ENCODE measurements at places on chromosomes 7 and 10.
A peak's percentile ranks its signal among the peaks of the same experiment; 100 is the strongest.

- no peak for DNase-seq
Observed at GRCh38 chr10:112950714-112951358, 789 bp downstream of the TCF7L2 start.

DNA sequence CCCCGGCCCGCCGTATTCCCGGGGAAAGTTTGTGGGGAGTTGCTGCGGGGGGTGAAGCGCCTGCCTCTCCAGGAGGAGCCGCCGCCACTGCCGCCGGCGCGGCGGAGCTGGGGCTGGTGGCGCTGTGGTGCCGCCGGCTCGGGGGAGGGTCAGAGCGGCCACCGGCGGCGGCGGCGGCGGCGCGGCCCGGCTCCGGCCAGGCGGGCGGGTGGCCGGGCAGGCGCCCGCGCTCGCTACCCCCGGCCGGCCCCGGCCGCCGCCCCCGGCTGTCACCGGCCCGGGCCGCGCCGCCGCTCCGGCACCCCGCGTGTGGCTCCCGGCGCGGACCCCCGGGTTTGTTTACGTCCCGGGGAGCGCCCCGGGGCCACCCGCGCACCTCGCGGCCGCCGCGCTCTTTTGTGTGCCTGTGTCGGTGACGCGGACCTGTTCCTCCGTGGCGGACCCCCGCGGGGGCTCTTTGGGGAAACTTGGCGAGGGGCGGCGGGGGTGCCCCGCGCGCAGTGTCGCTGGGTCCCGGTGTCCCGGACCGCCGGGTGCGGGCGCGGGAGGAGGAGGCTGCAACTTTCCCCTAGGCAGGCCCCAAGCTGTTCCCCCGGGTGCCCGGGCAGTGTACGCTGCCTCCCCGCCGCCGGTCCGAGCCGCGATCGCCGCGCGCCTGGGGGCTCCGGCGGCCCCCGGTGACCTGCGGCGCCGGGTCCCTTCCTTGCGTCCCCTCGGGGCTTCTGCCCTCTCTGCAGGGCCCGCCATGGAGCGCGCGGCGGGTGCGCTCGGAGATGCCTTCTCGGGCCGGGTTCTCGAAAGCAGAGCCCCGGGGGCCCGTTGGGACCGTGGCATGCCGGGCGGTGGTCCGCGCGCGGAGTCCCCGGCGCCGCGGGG, 593 bp upstream of the CUX1 start:
- no peak for DNase-seq

DNA sequence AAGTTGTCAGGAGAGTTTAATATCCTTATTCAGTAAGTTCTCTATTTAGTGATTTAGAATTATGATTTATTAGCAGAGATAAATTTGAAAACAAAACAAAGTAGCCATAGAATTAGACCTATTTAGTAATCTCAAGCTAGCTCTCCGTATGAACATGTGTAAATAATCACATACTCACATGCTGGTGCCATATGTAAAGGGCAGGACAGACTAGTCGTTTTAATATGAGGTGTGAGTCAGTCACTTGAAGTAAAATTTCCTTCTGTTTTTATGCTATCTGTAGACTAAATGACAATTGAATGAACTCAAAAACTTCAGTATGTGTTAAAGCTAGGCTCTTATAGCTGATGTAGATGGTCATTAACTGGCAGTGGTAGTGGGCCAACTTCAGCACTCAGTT, 67.1 kb downstream of the WAC start:
- no peak for DNase-seq

DNA sequence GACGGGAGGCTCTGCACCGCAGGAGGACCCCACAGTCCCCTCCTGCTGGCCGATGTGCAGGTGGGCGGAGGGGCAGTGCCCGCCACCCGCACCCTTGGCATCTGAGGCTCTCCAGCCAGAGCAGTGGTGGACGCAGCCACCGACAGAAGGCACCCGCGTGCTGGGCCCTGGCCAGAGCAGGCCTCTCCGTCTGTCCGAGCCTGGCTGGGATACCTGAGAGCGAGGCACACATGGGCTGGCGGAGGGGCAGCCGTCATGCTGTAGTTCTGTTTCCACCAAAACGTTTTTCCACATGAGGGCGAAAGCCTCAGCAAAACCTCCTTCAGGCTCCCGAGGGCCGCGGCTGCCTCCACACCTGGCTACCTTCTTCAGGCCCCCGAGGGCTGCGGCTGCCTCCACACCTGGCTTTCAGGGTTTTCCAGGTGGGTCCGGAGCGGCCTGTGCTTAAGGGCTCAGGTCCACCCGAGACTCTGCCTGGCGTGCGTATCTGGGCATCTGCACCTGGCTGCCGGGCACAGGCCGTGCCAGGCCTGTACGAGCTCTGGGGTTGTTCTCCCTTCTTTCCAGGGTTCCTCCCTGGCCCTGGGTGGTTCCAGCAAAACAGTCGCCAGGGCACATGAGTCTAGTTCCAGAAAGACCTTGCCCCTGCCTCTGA, 115.5 kb downstream of the INPP5A start:
- DNase-seq: no peak

- no peak for DNase-seq
Observed at GRCh38 chr7:25835197-25835596, 316.8 kb upstream of the NFE2L3 start.

DNA sequence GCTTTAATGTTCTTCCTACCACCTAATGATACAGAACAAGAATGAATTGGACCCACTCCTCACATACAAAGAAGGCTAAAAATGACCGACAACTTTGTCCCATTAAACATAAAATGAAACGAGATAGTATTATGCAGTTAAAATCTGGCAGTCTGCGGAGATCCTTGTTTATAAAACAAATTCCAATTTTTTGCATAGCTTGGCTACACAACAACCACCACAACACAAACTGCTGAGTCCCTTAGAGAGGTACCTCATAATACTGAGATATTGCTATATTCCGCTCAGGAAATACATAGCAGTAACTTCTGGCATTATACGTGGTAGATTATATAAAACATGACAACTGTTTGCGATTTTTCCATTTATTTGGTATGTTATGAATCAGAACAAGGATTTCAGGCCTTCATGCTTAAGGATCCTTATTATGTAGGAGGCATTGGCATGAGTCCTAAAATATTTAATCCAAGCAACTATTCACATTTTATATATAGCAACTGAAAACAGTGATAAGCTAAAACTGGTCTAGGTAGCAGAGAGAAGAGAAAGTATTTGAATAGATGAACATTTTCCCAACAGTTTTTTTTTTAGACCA, 96.0 kb downstream of the ANK3 start:
- DNase-seq: no peak

GRCh38 chr7:46003896-46004875, 83.1 kb upstream of the IGFBP3 start:
- no peak for DNase-seq

GRCh38 chr7:152462995-152463708, 27.3 kb upstream of the KMT2C start:
- no peak for DNase-seq

GRCh38 chr7:131964203-131964602, 407.8 kb upstream of the PODXL start:
- DNase-seq: no peak

DNA sequence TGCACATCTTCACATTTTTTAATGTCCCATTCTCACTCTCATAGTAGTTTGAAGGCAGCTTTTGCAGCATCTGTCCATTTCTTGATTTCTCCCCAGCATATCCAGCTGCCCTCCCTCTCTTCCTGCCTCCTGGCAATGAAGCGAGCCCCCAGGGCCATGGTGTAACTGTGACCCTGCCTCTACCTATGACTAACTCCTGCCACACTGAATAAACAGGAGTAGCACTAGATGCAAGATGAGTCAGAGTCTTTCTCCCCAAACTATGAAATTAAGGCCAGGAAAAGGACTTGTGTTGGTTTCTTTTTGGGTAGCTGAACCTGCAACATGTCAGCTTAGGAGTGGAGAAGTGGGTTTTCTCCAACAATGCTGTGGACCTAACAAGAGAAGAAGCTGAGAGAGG, 329.0 kb downstream of the RNLS start:
- DNase-seq: no peak

GRCh38 chr10:18087355-18087754, 52.9 kb upstream of the CACNB2 start:
- no peak for DNase-seq

GRCh38 chr7:122423591-122423990, 119.0 kb upstream of the FEZF1 start:
- DNase-seq: no peak

GRCh38 chr10:49398000-49398861, 2.3 kb upstream of the DRGX start:
- DNase-seq: peak; percentile 40

- no peak for DNase-seq
Observed at GRCh38 chr10:118626953-118627352, 31.5 kb upstream of the PRLHR start.

DNA sequence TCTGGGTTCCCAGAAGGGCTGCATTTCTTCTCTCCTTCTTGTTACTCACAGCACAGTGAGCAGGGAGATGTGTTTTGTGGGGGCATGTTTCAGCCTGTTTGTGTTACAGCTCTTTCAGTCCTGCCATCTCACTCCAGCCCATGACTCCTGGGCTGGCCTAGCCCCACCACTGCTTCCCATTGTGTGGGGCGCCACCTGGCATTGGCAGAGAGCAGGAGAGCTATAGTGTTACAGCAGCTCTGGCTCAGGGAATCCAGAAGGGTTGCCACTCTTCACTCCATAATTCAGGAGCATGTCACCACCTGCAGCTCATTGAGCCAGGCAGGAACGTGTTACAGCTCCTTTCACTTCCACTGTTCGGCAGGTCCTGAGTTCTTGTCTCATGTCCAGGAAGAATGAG, 30.0 kb downstream of the CLDN12 start:
- no peak for DNase-seq

DNA sequence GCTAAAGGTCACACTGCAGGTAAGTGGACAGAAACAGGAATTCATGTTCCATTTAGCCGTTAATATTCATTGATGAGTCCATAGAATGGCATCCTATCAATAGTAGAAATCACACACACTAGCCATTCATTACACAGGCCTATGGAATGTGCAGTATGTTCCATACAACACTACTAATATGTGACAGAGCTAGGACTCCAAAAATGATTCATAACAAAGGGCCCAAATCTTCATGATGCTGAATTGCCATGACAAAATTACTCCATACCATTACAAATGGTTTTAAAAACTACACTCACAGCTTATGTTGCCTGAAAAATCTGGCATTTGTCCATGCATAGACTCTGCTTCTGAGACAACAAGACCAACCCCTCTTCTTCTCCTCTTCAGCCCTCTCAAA, 549.1 kb downstream of the XPNPEP1 start:
- DNase-seq: no peak

- no peak for DNase-seq
Observed at GRCh38 chr10:102344067-102344466, 51.4 kb upstream of the NFKB2 start.

DNA sequence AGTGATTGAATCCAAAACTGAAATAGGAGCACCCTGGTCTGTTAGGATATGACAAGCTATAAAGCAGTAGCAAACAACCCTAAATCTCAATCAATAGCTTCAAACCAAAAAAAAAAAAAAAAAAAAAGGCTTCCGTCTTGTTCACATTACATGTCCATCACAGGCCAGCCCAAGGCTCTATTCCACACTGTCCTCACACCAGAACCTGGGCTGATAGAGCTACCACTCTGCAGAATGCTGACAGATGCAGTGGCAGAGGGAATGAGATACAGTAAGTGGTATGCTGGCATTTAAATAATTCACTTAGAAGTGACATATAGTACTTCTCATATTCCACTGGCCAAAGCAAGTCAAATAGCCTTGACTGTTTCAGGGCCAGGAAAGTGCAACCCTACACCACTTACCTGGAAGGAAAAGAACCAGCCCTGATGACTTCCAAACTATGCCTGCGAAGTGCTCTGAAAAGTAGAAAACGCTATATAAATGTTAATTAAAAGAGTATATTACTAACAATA, 5.8 kb downstream of the CDCA7L start:
- DNase-seq: no peak

GRCh38 chr7:36949711-36950600, 225.7 kb upstream of the AOAH start:
- no peak for DNase-seq

DNA sequence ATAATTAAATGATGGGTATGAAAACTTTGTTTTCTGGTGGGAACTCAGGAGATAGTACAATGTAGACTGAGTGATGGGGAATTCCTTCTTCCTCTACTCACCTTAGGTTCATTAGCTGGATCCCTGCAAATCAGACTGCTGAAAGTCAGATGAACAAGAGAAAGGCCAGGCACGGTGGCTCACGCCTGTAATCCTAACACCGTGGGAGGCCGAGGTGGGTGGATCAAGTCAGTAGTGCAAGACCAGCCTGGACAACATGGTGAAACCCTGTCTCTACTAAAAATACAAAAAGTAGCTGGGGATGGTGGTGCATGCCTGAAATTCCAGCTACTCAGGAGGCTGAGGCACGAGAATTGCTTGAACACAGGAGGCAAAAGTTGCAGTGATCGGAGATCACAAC, 28.7 kb upstream of the ST8SIA6 start:
- no peak for DNase-seq

DNA sequence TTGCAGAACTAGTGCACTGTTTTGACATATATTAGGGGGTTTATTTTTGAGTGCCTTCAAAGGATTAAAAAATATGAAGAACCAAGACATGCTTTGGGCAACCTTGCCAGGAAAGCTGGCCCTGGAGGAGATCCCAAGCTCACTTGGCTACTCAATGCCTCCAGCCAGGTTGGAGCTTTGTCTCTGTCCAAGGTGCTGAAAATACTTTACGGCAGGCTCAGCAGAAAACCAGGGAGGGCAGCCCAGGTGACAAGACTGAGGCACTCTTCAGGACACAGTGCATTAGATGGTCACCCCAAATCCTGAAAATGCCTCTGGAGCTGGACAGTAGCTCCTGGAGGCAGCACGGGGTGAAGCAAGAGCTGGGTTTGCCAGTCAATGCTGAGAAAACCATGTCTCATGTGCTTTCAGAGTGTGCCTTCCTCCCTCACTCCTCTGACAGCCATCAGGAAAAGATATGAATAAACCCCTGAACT, 5.8 kb upstream of the KCNH2 start:
- DNase-seq: no peak

GRCh38 chr10:100490531-100490930, 27.7 kb downstream of the WNT8B start:
- no peak for DNase-seq

- DNase-seq: no peak
Observed at GRCh38 chr10:104472505-104472904, 118.9 kb downstream of the CFAP58 start.

GRCh38 chr10:70602665-70603448, at the start of gene PRF1:
TSS of gene PRF1 (minus strand) at chr10:70602741. CDS start at chr10:70600902, 1,839 bp downstream.
- DNase-seq: peak; percentile 77

- no peak for DNase-seq
Observed at GRCh38 chr10:53009961-53010907, 237.7 kb upstream of the MBL2 start.

DNA sequence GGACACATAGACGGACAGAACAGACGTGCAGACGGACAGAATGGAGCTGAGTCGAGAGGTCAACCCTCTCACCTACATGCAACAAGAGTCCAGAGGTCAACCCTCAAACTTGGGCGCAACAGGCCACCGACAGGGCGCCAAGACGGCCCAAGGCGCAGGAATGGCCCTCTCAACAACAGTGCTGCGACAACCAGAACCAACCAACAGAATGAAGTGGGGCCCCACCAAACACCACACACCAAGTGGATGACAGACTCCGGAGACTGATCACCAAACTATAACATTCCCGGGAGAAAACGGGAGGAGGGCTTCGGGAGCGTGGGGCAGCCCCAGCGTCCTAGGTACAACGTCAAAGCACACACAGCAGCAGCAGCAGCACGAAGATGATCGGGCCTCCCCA, 13.4 kb downstream of the INTS1 start:
- DNase-seq: no peak

GRCh38 chr7:98085674-98086073, 21.0 kb upstream of the LMTK2 start:
- DNase-seq: no peak

Measured in activated effector memory CD4-positive, alpha-beta T cell treated with Interleukin-2 at 50 U/mL for 16 hours (primary cell).